ENCODE measurements at places on chromosomes 7 and 10.
A peak's percentile ranks its signal among the peaks of the same experiment; 100 is the strongest.

DNA sequence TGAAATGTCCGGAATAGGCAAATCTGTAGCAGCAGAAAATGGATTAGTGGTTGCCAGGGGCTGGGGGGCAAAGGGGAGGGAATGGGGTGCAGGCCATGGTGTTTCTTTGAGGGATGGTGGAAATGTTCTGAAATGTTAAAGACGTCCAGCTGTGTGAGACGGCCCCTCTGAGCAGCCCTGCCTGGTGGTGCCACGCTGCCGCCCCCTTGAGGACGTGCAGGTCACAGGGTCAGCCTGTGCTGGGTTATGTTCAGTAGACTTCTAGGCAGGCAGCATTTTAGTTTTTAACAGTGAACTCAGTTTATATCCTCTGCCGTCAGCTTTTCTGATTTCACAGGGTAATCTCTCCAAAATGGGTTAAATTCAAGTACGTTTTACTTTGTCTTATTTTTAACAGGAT, 9.4 kb downstream of the NUB1 start:
- peak; percentile 42 for DNase-seq

GRCh38 chr10:79442171-79443040, 3.0 kb downstream of the ZCCHC24 start:
- no peak for DNase-seq

GRCh38 chr10:68362590-68362989, 29.9 kb upstream of the PBLD start:
- no peak for DNase-seq

DNA sequence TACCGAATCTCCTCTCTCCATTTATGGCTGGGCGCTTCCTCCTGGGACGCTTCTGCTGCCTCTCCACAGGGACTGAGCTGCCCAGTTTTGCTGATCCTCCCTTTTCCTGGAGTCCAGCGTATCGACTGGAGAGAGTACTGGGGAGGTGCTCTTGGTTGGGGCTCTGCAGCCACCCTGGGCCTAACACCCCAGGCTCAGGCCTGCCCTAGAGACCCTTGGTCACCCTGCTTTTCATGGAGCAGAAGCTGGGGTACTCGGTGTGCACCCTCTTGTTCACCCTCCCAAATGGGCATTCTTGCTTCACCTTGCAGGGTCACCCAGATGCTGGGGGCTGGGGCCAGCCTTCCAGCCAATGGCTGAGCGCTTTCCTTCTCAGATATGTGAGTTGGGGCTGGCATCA, 88.8 kb upstream of the RET start:
- no peak for DNase-seq

DNA sequence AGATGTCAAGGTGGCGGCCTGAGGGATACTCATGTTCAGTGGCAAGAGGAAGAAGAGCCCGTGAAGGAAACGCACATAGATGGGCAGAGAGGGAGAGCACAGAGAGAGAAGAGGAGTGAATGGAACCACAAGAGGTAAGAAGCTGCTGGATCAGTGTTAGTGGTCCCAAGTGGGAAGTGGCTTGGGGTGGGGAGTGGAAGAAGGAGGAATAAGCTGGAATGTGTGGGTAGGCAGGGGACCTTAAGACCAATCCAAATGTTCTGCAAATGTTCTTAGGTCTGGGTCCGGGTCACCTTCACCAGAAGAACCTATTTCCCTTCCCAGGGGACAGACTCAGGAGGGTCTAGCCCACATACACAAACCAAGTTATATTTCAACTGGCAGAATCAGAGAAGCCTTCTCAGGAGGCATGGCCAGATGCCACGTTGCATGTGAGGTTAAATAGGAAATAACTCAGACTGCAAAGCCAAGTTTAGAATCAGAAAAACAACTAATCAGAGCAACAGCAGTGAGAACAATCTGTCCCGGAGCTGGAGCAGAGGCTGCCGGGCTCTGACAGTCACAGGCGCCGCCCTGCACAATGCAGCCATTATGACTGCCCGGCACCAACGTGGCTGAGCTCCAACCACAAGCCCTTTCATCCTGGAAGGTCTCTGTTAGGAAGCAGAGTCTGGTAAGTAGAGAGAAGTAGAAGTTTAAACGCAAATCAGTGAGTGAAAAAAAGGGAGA, 78.6 kb upstream of the ARMC3 start:
- no peak for DNase-seq

DNA sequence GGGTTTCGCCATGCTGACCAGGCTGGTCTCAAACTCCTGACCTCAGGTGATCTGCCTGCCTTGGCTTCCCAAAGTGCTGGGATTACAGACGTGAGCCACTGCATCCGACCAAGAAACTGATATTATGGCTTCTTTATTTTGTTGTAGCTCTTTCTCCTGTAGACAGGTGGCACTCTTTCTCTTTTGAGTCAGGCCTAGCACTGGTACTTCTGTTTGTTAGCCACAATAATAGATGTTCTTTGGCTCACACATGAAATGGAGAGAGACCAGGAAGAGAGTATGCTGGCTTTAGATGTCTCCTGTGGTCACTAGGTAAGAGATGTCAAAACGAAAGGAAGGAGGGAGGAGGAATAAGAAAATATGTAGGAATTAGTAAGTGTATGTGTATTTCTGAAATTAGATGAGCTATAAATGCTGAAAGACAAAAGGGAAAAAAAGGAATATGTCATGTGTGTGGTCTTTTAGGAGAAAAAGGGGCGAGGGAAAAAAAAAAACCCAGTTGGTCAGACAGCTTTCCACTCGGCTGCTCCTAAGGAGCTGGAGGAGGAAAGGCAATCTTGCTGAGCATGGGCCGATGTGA, 78.7 kb downstream of the CLEC2L start:
- no peak for DNase-seq

DNA sequence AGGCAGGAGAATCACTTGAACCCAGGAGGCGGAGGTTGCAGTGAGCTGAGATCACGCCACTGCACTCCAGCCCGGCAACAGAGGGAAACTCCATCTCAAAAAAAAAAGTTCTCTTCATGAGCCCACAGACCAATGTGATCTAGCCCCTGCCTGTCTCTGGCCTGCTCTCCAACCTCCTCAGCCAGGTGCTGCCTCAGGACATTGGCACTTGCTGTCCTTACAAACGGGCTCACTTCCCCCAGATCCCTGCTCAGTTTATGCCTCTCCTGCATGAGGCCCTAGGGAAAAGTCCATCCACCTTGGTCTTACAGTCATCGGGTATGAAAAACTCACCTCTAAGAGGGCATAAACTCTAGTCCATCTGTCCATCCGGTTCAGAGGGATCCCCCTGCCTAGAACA, 32.5 kb downstream of the TNS3 start:
- no peak for DNase-seq

GRCh38 chr10:110794808-110795207, 76.9 kb upstream of the PDCD4 start:
- DNase-seq = no peak

GRCh38 chr10:124301736-124302135, 117.0 kb downstream of the OAT start:
- DNase-seq = no peak

GRCh38 chr7:85130702-85131101, 56.2 kb downstream of the SEMA3D start:
- DNase-seq = no peak

- DNase-seq = no peak
Observed at GRCh38 chr7:74479066-74479781, 25.5 kb downstream of the GTF2IRD1 start.

DNA sequence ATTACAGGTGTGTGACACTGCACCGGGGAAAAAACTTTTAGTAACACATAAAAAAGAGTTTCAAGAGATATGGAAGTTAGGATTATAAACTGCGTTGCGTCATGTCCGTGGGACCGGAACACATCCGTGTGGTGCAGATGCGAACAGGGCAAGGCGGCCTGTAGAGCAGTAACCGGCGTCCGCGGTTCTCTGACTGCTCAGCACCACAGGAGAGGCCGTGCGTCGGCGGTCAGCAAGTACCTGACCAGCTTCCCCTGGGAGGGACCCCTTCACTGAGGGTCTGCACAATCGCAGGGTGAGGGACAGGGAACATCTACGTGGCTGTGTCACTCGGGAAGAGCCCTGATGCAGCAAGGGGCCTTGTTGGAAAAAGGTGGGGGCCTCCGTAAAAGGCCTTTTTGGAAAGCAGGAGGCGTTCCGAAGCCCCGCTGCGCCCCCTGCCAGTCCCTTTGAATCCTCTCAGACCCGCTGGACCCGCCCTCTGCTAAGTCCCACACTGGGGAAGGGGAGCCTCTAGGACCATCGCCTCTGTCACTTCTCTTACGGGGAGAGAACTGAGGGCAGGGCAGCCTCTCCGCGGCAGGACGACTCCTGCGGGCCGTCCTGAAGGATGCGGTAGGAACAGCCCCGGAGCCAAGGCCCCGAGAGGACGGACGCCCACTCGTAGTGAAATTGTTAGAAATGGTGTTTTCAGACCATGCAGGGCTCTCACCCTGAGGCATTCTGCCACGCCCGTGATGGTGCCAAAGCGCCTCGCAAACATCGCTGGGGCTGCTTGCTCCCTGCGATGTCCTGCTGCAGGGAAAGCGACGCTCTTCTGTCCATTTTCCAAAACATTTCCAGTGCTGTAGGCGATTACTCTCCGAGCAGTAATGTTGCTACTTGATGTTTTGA, 771.6 kb upstream of the COBL start:
- DNase-seq = no peak

GRCh38 chr10:128993443-128993842, 473.6 kb upstream of the MGMT start:
- DNase-seq = no peak

Data from stimulated activated CD4-positive, alpha-beta T cell treated with anti-CD3 and anti-CD28 coated beads, Interleukin-4, amount 100 ng/mL, for 48 hours (primary cell).